Activated CD8-positive, alpha-beta memory T cell treated with anti-CD3 and anti-CD28 coated beads for 4 hours (primary cell): ENCODE measurements at places on chromosomes 11 and 22.

GRCh38 chr22:30752771-30753170, 58.1 kb downstream of the OSBP2 start:
- no peak for DNase-seq

DNA sequence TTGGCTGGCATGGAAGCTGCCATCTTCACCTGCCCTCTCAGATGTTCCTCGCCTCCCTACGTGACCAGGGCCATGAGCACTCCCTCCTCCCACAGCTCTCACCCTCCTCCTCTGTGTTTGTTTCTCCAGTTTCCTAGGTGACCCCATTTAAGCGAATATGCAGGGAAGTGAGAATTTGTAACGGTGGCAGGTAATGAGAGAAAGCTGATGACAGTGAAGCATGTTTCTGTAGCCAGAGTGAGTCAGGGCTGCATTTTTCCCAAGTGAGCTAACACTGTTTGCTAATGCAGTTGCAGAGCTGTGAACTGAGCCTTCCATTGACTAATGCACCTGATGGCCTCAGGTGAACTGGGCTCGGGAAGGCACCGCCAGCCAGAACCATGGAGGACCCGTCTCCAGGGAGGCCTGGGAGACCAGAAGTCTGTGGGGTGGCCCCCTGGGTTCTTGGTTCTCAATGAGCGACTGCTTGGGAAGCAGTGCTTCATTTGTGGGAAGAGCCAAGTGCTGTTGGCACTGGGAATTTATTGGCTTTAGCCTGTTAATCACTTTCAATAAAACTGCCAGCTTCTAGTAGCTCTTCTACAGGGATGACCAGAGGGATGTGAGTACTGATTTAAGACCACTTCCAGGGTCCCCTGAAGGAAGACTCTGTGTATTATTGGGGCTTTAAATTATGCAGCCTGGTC, 64.5 kb downstream of the BARX2 start:
- DNase-seq = no peak

GRCh38 chr11:122785031-122785541, 53.2 kb upstream of the CRTAM start:
- DNase-seq = no peak

DNA sequence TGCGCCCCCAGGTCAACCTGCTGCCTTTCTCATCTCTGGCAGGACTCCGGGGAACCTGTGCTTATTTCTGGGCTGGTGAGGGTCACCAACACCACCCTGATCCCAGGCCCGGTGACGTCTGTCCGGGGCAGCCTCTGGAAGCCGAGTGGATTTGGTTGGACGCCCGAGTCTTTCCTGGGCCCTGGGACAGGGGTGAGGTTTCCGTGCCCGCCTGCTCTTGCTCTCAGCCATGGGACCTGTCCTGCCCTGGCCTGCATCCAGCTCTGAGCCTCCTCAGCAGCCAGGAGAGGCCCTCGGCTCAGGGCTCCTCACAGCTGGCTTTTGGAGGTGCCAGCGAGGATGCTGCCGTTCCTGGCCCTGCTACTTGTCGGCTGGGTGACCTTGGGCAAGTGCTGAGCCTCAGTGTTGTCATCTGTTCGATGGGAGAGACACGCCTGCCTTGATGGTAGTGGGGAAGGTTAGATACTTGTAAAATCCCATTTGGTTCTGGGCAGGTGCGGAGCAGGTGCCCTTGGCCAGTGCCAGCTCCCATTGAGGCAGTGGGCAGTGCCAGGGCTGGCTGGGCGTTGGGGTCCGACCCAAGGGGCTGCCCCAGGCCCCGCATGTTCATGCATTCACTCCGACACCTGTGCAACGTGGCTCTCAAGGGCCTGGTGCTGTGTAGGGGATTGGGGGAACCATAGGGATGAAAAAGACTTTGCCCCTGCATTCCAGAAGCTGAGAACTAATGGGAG, 58.9 kb upstream of the THY1 start:
- DNase-seq = no peak

- no peak for DNase-seq
These were observed 112.5 kb upstream of the CD82 start for GRCh38 chr11:44452827-44453572.

GRCh38 chr11:28820296-28820989, 712.3 kb downstream of the METTL15 start:
- no peak for DNase-seq

GRCh38 chr11:31968461-31969358, 122.2 kb upstream of the RCN1 start:
- no peak for DNase-seq

GRCh38 chr11:15114501-15115475, at the start of gene INSC:
Gene INSC, plus strand, starts transcription at chr11:15114923. Its CDS starts 34,252 bp downstream, at chr11:15149175.
- no peak for DNase-seq

GRCh38 chr11:119902656-119903231, 173.7 kb upstream of the NECTIN1 start:
- no peak for DNase-seq

DNA sequence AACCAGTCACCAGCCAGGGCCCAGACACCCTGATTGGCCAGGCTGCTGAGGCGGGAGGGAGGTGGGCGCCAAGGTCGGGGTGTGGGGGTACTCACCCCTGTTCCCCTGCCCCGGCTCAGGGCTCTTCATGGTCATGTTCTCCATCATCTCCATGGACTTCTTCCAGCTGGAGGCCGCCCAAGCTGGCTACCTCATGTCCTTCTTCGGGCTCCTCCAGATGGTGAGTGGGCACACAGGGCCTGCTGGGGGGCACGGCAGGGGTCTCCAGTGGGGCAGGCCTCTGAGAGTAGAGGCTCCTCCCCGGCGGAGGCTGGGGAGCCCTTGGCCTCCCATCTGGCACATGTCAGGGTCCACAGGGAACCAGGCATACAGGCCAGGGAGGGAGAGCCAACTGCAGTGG, 10.0 kb downstream of the PHLDA2 start:
- DNase-seq = no peak

DNA sequence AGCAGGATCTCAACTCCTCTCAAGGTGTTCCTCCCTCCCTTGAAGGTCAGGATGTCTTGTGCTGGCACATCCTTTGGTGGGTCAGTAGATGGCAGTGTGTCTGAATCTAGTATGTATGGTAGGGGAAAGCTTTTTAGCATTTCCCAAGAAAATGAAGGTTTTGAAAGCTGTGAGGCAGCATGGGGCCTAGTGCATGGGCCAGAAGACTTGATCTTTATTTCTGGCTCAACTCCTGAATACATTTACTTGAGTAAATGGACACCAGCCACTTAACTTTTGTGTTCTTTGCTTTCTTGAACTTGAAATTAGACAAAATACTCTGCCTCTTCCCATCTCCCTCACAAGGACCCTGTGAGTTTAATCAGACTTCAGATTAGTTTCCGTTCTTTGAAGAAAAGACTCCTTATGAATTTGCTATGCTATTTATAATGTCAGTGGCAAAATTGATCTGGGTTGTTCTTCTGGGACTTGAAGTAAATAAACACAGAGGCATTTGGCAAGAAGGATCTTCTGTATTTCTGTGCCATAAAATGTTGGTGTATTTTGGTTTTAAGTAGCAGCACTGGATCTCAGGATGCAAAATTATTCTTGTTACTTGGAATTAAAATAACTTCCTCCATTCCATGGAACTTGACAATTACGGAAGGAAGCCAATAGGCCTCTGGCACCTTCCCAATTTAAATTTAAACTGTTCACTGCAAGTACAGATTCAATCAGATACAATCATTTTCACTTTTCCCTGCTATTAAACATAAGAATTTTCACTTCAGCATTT, 288.8 kb downstream of the CASP12 start:
- DNase-seq = peak; percentile 7

DNA sequence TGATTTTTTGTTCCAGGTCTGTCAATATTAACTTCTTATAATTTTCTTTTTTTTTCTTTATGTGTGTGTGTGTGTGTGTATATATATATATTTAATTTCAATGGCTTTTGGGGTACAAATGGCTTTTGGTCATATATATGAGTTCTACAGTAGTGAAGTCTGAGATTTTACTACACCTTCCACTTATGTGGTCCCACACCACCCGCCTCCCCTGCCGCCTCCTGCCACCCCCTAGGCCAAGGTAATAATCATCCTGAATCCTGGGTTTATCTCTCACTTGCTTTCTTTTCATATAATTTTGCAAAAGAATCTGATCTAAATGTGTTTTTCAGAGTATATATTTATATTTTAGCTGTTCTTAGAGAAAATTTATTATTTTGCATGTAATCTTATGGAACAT, 11.1 kb downstream of the NEAT1 start:
- no peak for DNase-seq

DNA sequence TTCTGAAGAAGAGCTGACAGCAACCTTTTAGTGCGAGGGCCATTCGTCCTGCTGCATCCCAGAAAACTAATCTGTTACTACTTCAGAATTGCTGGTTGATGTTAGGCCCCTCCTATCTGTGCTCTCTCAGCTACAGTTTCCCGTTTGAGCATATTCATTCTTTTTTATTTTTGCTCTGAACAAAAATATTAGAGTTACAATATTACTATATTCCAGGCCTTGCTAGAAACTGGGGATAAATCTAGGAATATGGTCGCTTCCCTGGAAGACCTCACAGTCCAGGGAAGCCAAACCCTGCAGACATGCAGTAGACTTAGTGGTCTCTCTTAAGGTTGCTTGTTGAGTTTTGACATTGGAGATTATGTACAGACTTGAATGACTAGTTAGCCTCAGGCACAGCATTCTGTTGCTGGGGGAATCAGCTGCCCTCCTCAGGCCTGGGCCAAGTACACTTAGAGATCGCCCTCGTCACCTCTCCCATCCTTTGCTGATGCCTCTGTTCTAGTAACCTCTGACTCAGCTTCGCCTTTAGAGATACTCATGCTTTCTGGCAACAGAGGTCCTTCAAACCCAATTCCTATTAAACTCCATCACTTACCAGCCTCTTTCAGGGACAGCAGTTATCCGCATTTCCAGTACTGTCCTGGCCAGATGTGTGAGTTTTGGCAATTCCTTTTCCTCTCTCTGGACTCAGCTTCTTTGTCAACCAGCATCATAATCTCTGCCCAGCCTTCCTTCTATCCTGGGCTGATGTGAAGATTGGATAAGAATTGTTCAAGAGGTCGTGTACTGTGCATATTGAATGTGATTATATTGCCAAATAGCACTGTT, 698 bp upstream of the ANAPC15 start:
- no peak for DNase-seq

DNA sequence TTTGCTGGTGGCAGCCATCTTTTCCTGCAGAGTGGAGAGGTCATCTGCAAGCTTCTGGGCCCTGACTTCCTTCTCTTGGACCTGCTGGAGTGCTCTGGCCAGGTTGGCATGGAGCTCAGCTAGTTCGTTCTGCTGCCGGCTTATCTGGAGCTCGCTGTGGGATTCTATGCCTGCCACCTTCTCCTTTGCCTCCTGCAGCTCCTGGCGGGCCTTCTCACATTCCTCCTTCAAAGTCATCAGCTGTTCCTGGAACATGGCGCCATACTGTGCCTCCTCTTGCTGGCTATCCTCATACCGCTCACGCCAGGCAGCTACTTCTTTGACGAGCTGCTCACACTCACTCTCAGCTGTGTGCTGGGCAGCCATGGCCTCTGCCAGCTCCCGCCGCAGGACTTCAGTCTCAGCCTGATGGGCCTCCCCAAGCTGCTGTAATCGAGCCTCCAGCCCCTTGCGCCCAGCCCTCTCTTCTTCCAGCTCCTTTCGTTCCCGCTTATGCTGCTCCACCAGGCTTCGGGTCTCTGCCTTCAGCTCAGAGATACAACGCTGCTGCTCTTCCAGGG, 16.1 kb downstream of the IL18BP start:
- DNase-seq = no peak

- no peak for DNase-seq
These were observed 41.3 kb upstream of the ETS1 start for GRCh38 chr11:128628686-128629085.

DNA sequence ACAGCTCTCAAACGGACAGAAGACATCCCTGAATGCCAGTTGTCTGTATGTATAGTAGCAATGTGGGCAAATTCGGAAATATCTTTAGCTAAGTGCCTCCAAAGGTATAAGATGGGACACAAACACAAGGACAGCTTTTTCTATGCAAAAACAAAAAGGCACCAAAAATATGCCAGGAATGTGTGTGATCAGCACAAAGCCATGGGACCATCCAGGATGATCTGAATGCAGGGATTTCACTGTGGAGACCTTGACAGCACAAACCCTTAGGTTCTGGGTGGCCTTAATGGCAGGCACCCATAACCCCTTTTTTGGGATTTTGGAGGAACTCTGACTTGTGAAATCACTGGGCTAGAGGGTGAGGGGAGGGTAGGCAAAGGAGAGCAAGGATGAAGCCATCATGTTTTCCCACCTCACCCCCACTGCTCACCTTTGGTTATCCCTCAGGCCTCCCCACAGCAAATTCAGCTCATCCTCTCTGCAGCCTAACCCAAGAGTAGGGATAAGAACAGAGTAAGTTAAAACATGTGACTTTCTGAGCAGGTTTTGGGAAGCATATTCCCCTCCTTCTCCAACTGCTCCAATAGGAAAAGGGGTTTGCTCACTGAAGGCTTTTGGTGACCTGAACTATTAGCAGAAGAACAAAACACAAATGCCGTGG, 154.6 kb downstream of the SNX19 start:
- DNase-seq = no peak

DNA sequence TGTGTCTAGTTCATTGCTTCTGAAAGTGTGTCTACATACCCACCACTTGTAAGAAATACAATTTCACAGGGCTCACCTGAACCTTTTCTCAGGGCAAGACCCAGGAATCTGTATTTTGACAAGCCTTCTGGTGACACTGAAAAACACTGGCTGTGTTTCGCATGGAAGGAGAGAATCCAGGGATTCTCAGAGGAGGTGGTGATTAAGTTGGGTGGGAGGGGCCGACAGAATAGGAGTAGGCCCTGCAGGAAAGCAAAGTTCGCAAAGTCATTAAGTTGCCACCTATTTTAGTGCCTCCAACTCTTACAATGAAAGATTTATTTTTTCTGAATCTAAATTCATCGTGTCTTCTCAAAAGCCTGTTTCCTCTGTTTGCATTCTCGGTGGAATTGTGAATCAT, 186.8 kb downstream of the FAT3 start:
- DNase-seq = no peak

- no peak for DNase-seq
These were observed 50.6 kb upstream of the ARFGAP3 start for GRCh38 chr22:42907404-42908373.

DNA sequence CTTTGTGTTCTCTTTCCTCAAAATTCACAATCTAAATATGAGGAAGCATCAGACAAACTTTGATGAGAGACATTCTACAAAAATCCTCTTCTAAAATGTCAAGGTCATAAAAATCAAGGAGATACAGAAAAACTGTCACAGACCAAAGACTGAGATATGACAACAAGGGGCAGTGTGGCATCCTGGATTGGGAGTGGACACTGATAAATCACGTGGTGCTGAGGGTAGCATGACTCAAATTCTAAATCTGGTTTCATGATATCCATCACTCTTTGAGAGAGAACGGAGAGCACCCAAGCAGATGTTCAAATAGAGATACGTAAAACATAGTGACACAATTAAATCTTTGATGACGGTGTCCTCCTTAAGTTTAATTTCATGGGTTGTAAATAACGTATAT, 13.0 kb upstream of the CARD18 start:
- DNase-seq = no peak

- DNase-seq = no peak
These were observed 1055.3 kb downstream of the BRD1 start for GRCh38 chr22:48772286-48772907.

- no peak for DNase-seq
These were observed 35.1 kb downstream of the LINC01488 start for GRCh38 chr11:69516526-69516925.

GRCh38 chr22:49052560-49052959, 775.1 kb downstream of the BRD1 start:
- no peak for DNase-seq

GRCh38 chr11:134655189-134655989, 243.3 kb upstream of the B3GAT1 start:
- no peak for DNase-seq
